Adrenal gland (tissue), 19 donors: ENCODE measurements at places on chromosomes 3 and 15. TPM values are rescaled to one million over a fixed set of nuclear protein-coding genes. Genes with fewer than 3 reads are reported as not detected.

The SLCO2A1 gene
- total RNA-seq: 74.5 TPM

The CEP97 gene
- total RNA-seq: 8.0 TPM

The IL17RE gene
- 0.22 TPM for total RNA-seq

The SLC24A5 gene
- not detected for total RNA-seq

The PDIA3 gene
- 105 TPM for total RNA-seq

The NANOGP8 gene
- total RNA-seq: 1.2 TPM

The EBLN2 gene
- 8.9 TPM for total RNA-seq

The CCR4 gene
- total RNA-seq: 0.32 TPM

The TRIM59 gene
- total RNA-seq: 0.35 TPM

The EAF2 gene
- 1.4 TPM for total RNA-seq

The NOX5 gene
- total RNA-seq: 0.50 TPM

The MAPK6 gene
- 12.1 TPM for total RNA-seq

The RAB7A gene
- total RNA-seq: 274 TPM

DNA sequence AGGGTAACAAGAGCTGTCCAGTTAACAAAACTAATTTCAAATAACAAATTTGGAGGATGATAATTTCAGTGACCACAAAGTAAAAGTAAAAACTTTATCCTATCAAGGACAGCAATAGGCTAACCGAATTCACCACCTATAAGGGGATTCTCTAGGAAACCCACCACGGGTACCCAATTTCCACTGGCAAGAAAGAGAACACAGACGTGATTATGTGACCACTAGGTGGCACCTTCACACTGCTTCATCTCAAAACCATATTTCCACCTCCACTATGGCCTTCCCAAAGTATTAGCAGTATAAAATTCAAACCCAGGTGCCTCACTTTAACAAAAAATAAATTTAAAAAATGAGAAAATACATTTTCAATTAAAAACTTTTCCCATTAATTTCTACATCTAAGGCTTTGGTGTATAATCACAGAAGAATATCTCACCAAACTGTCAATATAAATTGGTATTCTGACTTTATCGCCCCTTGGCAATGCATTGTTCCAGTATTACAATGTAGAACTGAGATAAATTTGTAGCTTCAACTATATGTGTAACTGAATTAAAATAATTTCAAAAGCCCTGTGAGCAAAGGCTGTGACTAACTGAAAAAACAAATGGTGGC lies 96.5 kb downstream of the FSIP1 start:
- peak; percentile 58 for DNase-seq
- H3K27me3 ChIP-seq: no peaks in the 10 kb centered on the region
- no peak overlapping the region for H3K27ac ChIP-seq
- H3K36me3 ChIP-seq: no peaks in the 10 kb centered on the region

DNA sequence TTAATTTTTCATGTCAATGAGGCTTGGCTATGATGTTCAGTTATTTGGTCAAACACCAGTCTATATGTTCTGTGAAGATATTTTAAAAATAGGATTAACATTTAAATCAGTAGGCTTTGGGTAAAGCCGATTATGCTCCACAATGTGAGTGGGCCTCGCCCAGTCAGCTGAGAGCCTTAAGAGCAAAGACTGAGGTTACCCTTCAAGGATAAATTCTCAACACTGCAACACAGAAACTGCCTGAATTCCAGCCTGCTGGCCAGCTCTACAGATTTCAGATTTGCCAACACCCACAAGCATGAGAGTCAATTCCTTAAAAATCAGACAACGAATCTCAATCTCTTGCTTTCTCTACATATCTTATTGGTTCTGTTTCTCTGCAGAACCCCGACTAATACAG lies 188.3 kb downstream of the PLCH1 start:
- H3K4me1 ChIP-seq: no peaks in the 10 kb centered on the region
- H3K4me3 ChIP-seq: no peak overlapping the region
- H3K27me3 ChIP-seq: no peaks in the 10 kb centered on the region
- DNase-seq: no peak
- no peaks in the 10 kb centered on the region for H3K36me3 ChIP-seq
- no peak overlapping the region for H3K27ac ChIP-seq

DNA sequence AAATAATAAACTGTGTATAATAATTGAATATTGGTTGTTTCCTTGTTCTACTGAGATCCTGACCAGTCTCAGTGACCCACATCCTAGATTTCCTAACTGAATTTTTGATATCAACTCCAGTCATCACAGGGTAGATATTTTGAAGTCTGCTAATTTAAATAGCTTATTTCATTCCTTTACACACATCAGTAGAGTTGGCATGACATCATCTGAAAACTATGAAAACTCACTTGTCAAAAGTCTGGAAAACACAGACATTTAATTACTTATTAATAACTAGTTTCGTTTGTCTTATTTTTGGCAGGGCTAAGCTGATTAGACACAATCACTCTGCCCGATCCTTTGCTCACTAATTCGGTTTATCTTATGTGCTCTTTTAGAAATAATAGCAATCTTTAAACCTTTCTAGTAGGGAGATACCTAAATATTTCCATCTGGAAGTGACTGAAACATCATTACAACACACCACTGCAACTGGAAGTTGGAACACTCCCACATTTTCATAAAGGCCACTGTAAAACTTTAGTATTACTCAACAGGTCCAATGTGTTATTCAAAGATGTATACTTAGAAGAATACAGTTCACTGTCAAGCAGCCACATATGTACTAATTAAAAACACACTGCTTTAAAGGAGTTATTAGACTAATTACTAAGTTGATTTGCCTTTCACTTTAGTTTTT lies 198.4 kb upstream of the ZNF717 start:
- H3K27me3 ChIP-seq: no peaks in the 10 kb centered on the region
- H3K4me3 ChIP-seq: no peak overlapping the region
- H3K27ac ChIP-seq: no peak overlapping the region
- H3K36me3 ChIP-seq: no peaks in the 10 kb centered on the region
- H3K4me1 ChIP-seq: no peaks in the 10 kb centered on the region

DNA sequence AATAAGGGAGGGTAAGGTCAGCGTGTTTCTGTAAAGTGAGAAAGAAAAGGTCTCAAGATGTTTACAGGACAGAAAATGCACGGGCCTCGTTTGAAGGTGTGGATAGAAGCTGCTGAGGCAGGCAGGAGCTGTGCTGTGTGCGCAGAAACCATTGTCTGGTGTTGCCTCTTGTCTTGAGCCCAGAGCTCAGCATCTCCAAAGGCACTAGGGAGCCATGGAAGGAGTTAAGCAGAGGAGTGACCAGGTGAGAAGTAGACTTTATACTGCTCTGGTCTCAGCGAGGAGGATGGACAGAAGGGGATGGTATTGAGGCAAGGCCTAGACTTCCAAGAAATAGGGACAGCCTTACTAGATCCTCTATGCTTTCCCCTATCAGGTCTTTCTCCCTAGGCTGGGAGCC lies 13.0 kb downstream of the CAND2 start:
- peaks cover 4% of the 10 kb centered on the region for H3K36me3 ChIP-seq
- H3K4me1 ChIP-seq: peaks cover 10% of the 10 kb centered on the region
- H3K27me3 ChIP-seq: no peaks in the 10 kb centered on the region

- H3K36me3 ChIP-seq: no peaks in the 10 kb centered on the region
- no peaks in the 10 kb centered on the region for H3K4me1 ChIP-seq
Measured at GRCh38 chr3:67458408-67458807, 196.0 kb downstream of the SUCLG2 start.

GRCh38 chr3:138195481-138195880 lies 8.4 kb downstream of the ARMC8 start:
- no peak overlapping the region for H3K27ac ChIP-seq
- peaks cover 16% of the 10 kb centered on the region for H3K4me1 ChIP-seq
- no peaks in the 10 kb centered on the region for H3K36me3 ChIP-seq
- H3K27me3 ChIP-seq: no peaks in the 10 kb centered on the region
- H3K4me3 ChIP-seq: no peak overlapping the region
- no peak for DNase-seq

DNA sequence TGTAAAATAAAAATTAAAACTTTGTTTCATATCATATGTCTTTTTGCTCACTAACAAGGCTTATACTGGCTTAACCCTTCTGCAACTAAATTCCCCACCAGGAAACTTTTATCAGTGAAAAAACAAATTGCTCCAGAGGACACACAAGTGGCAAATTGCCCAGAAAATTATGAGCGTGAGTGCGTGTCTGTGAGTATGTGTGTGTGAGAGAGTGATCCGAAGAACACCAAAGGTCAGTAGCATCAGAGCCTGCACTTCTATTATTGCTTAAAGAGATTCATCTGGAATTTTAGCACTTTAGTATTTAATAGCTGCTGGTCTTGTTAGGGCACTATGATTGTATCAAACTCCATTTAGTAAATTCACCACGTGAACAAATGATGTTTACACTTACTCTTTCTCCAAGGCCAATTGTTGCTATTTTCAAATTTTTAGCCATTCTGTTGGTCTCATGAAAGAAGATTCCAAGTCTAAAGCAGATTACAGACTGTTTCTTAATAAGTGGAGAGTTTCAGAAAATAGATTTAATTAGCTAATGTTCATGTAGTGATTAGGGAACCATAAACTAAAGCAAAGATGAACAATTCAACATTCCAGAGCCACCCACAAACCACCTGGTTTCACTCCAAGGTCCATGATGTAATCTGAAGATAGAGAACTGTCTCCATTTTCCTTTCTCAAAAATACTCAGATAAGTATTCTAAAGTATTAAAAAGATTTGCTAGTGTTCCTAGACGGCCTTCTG lies 91.1 kb upstream of the IL12A start:
- no peak overlapping the region for H3K4me3 ChIP-seq
- no peak for DNase-seq
- H3K27ac ChIP-seq: no peak overlapping the region

GRCh38 chr3:24160424-24161095 lies 215.5 kb downstream of the NR1D2 start:
- H3K4me1 ChIP-seq: no peaks in the 10 kb centered on the region
- H3K27me3 ChIP-seq: no peaks in the 10 kb centered on the region
- no peaks in the 10 kb centered on the region for H3K36me3 ChIP-seq
- no peak overlapping the region for H3K27ac ChIP-seq
- H3K4me3 ChIP-seq: no peak overlapping the region

GRCh38 chr3:153880493-153880892 lies 240.7 kb upstream of the ARHGEF26 start:
- no peak overlapping the region for H3K27ac ChIP-seq
- no peak overlapping the region for H3K4me3 ChIP-seq
- no peak for DNase-seq
- H3K36me3 ChIP-seq: no peaks in the 10 kb centered on the region

GRCh38 chr3:55097441-55097840 lies 169.6 kb upstream of the LRTM1 start:
- H3K36me3 ChIP-seq: no peaks in the 10 kb centered on the region
- no peak overlapping the region for H3K27ac ChIP-seq
- no peaks in the 10 kb centered on the region for H3K4me1 ChIP-seq
- no peak for DNase-seq
- H3K4me3 ChIP-seq: no peak overlapping the region

GRCh38 chr3:184682671-184683070 lies 29.2 kb downstream of the MAGEF1 start:
- peaks cover 5% of the 10 kb centered on the region for H3K4me1 ChIP-seq
- no peak overlapping the region for H3K4me3 ChIP-seq
- no peak overlapping the region for H3K27ac ChIP-seq
- no peaks in the 10 kb centered on the region for H3K27me3 ChIP-seq
- DNase-seq: no peak
- no peaks in the 10 kb centered on the region for H3K36me3 ChIP-seq

DNA sequence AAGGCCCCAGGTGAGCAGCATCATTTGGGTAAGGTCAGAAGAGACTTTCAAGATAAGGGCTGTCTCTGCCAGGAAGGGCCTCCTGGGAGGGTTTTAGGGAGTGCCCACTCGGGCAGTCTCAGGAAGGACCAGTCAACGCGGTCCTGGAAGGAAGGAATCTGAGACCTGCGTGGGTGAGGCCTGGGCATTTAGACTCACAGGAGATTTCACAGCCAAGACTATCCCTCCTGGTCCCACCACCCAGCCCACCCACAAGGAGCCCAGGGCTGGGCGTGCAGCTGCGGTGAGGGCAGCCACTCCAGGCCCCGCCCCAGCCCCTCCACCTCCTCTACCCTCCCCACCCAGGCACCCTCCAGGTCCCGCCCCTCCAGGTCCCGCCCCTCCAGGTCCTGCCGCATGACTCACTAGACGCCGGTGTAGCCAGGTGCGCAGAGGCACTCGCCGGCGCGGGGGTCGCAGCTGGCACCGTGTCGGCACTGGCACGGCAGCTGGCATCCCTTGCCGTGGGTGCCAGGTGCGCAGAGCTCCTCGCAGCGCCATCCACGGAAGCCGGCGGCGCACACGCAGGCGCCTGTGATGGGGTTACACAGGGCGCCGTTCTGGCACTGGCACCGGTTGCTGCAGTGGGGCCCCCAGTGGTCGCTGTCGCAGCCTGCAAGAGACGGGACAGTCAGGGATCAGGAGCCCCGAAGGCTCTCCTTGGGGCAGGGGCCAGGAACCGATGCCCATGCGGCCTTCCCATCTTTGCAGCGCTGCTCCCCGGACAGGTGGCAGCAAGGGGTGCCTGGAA lies 112.7 kb downstream of the RAB11A start:
- no peaks in the 10 kb centered on the region for H3K36me3 ChIP-seq
- H3K4me3 ChIP-seq: no peak overlapping the region
- no peak for DNase-seq
- no peak overlapping the region for H3K27ac ChIP-seq

DNA sequence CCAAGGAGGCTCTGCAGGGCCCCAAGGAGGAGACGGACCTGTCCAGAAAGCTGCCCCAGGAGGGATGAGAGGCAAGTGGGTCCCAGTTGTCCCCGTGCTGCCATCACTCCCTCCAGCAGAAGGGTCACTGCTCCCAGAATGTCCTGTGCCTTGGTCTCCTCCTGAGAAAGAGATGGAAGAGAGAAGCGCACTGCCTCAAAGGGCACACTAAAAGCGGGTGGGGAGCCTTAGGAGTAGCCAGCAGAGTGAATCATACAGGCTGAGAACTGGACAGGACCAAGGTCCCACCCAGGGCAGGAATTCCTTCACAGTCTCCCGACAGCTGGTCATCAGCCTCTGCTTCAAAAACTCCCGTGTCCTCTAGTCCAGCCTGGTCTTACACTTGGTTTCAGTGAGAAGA lies 4.6 kb downstream of the THPO start:
- no peaks in the 10 kb centered on the region for H3K27me3 ChIP-seq
- H3K4me3 ChIP-seq: no peak overlapping the region
- H3K4me1 ChIP-seq: peaks cover 10% of the 10 kb centered on the region
- H3K27ac ChIP-seq: no peak overlapping the region
- H3K36me3 ChIP-seq: no peaks in the 10 kb centered on the region

DNA sequence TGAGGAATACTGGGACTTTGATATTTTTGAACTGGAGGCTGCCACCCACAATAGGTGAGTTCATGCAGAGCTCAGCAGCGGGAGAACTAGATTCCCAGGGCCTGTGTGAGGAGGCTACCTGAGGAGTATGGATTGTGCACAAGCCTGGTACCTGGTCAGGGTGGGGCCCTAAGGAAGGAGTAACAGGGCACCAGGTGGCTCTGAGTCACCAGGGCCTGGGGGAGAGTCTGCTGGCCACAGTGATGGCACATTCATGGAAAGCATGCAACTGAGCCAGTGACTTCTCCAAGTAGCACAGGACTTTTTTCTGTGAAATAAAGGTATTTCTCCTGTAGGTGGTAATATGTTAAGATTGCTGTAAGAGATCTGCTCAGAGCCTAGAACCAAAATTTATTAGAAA lies 134.4 kb downstream of the PDE8A start:
- H3K27me3 ChIP-seq: no peaks in the 10 kb centered on the region
- no peaks in the 10 kb centered on the region for H3K36me3 ChIP-seq
- no peak overlapping the region for H3K27ac ChIP-seq
- H3K4me1 ChIP-seq: peaks cover 9% of the 10 kb centered on the region
